Femur (tissue), 1 donor: ENCODE measurements at places on chromosomes 7 and 10.

- DNase-seq, result no peak
These were observed 113.1 kb downstream of the CTTNBP2 start for GRCh38 chr7:117759950-117760640.

- DNase-seq, result no peak
These were observed 223.1 kb downstream of the FGFR2 start for GRCh38 chr10:121375172-121375571.

GRCh38 chr7:34341326-34341725, 316.7 kb upstream of the NPSR1 start:
- DNase-seq, result no peak

- no peak for DNase-seq
These were observed 82.6 kb downstream of the DNMBP start for GRCh38 chr10:99926925-99927720.

- no peak for DNase-seq
These were observed 7.8 kb downstream of the UBE2D4 start for GRCh38 chr7:43933902-43934560.
